ENCODE measurements at places on chromosomes 13 and 19.

GRCh38 chr19:947707-948539, 22.1 kb downstream of the ARID3A start:
- DNase-seq: no peak

- no peak for DNase-seq
These were observed 4.7 kb upstream of the ZNF428 start for GRCh38 chr19:43623889-43624670.

DNA sequence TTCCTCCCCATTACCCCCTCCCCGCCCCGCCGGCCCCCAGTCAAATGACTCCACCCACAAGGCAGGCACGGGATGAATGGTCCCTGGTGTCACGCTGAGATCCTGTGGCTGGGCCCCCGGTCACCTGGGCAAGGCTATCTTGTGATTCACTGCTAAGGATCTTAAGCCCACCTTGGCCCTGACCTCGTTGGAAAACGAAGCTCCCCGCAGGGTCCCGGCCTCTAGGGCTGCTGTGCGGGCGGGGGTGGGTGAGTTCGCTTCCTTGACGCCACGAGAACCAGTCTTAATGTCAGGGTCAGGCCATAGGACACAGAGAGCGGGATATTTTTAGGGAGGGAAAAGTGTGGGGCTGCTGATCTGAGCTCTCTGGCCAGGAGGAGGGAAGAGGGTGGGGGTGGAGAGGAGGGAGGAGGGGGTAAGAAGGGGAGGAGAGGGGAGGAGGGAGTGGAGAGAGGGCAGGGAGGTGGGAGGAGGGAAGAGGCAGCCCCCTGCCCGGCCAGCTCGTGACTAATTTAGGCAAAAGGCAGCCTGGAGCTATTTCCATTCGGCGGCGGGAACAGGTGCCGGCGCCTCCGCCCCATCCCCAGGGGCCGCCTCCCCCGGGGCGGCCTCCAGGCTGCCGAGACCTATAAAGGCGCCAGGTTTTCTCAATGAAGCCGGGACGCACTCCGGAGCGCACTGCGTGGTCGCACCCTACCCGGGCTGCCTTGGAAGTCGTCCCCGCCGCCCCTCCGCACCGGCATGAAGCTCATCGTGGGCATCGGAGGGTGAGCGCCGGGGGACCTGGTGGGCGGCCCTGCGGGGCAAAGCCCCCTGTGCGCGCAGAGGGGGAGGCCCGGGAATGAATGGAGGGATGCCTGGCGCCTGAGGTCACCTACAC, at the start of gene NMRK2:
NMRK2 (plus strand) TSS at position 139 of the 880 bp plus-strand sequence; CDS start at position 742, 603 bp downstream.
- DNase-seq: no peak

GRCh38 chr13:114161644-114162532, 17.2 kb upstream of the CFAP97D2 start:
- no peak for DNase-seq

DNA sequence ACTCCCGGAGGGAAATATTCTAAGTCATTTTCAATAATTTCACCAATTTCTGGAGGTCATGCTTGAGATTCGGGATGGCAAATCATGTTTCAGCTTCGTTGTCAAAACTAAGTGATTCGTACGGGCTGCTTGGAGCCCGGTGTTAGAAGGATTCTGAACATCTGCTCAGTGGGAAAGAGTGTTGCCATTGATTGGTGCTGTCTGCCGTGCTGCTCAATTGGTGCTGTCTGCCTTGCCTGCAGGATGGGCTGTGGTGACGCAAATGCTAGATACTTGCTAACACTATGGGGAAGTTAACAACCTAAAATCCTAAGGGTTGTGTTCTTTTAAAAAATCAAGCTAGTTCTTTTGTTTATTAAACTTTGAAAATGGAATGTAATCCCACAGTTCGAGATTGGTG, 17.3 kb upstream of the CACNG8 start:
- DNase-seq: no peak

GRCh38 chr19:2524361-2524839, 48.5 kb downstream of the GADD45B start:
- no peak for DNase-seq

DNA sequence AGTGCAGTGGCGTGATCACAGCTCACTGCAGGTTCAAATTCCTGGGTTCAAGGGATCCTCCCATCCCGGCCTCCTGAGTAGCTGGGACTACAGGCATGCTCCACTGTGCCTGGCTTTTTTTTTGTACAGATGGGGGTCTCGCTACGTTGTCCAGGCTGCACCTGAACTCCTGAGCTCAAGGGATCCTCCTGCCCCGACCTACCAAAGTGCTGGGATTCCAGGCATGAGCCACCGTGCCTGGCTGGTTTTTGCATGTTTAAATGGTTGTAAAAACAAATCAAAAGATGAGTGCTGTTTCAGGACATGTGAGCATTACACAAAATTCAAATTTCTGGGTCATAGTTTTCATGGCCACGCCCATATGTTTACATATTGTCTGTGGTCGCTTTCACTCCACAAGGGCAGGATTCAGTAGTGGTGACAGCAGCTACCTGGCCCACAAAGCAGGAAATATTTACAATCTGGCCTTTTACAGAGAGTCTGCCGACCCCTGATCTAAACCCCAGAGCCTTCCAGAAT, 5.3 kb downstream of the MATK start:
- DNase-seq: no peak

DNA sequence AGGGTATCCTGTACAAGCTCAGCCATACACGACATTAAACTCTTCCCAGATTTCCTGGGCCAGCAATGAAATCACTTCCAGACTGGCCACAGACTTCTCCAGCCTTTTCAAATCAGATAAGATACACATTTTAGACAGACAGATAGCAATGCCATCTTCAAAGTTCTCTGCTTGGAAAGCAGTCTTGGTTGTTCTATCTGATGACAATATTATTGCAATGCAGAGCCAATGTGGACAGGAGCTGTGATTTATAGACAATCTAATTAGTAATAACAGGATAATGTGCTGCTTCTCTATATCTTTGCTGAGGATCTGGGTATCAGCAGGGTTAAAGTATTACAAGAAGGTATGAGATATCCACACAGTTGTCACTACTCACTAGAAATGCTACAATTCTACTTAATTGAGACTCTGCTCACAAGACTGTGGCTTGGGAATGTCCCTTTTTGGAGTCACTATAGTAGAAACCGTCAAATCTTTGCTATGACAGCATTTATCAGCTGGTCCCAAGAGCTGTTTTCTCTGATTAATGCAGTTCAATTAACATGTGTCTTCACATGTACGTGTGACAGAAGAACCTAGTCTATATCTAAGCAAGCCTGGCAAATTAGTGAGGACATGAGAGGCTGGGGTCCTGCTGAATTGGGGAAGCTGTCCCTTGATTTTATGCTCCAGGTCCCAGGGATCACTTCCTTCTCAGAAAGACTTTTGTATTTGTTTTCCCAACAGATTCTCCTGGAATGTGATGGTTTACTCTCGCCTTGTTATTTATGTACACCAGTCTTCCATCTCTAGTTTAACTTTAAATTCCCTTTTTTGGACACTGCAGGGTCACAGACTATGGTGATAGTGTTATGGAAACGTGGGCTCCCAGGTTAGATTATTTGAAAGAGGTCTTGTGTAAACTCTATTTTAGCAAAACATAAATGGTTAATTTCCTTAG, 68.8 kb downstream of the COL4A1 start:
- no peak for DNase-seq

DNA sequence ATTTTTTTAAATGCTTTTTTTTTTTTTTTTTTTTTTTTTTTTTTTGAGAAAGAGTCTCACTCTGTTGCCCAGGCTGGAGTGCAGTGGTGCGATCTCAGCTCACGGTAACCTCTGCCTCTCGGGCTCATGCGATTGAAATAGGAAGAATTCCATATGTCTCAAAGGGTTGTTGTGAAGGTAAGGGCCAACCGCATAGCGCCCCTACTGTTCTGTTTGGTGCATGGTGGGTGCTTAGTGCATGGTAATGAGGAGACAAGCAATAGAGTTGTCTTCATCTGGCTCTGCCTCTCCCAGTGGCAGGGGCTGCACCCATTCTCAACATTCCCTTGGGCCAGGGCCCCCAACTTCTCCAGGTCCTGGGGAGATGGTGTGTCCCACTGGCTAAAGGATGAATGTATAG, 68.7 kb downstream of the RASL11A start:
- no peak for DNase-seq

DNA sequence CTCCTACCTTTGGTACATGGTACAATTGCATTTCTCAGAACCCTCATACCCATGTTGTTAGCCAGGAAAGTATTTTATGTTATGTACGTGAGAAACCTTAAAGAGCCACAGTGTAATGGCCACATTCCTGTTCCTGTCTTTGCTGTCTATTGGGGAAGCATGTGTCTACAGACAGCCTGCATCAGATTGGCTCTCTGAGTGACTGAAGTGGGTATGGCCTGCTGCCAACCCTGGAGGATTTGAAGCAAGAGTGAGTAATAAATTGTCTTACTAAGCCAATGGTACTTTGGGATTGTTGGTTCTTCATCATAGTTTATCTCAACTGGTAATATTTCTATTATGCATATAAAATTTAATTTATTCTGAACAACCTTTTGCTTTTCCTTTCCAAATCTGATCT, 574.1 kb downstream of the LMO7 start:
- DNase-seq: no peak

DNA sequence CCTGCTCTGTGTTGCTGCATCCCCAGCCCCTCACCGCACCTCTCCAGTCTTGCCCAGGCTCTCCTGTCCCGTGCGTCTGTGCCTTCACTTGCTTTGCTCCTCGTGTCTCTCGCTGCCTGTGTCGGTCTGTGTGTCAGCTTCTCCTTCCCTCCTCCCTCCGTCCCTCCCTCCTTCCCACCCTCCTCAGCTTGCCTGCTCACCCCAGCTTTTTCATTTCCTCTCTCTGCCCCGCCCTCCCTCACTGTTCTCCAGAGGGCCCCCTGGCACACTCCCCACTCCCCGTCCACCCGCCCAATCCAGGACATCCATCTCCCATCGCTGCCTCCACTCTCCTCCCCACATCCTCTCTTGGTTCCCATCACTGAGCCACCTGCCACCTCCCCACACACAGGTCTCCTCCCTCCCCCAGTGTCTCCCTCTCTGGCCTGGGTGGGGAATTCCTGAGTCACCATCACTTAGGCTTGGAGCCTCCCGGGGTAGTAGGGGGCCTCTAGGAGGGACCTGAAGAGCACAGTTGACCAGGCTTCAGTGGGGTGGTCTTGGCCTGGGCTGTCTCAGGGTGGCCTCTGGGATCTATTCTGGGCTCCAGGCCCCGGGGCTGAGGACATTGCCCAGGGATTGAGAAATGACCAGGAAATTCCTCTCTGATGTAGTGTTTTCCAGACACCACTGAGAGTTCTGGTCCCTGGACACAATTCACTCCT, at the start of gene PTGIR:
PTGIR (minus strand) TSS at position 132 of the 704 bp plus-strand sequence. CDS start 864 bp downstream, outside the sequence.
- no peak for DNase-seq

DNA sequence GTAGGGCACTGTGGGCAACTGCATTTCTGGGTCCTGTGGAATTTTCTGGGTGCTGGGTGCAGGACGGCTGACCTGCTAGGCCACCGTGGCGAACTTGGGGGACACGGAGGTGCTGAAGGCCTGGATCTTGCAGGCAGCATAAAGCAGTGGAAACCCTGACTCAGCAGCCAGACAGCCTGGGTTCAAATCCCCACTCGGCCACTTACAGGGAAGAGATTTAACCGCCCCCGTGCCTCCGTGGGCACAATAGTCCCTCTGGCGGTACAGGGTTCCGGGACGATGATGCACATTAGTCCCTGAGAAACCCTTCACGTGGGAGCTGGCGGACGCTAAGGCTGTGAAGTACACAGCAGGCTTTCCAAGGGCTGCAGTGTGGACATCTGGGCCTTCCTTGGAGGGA, 3.0 kb downstream of the FAM83E start:
- no peak for DNase-seq

GRCh38 chr19:16661480-16662034, 618 bp downstream of the TMEM38A start:
- DNase-seq: no peak

GRCh38 chr13:42071672-42072419, 23.4 kb downstream of the DGKH start:
- DNase-seq: no peak

DNA sequence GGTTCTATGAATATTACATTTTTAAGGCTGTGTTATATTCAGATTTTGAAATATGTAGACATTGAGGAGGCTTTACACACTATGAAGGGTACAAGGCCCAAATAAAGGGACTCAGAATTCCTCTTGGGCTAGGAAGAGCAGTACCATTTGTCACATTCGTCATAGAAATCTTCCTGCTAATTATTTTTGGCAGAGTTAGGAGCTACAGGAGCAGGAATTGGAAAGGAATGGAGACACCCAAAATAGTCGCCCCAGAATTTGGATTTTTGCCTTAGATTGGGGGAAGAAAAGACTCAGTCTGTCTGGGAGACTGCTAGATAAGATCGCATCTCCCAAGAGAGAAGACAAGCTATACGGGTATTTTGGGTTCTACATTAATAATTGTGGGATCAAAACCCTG, 176.4 kb upstream of the DACH1 start:
- no peak for DNase-seq

- DNase-seq: no peak
These were observed 24.0 kb downstream of the UQCRFS1 start for GRCh38 chr19:29189033-29189360.

DNA sequence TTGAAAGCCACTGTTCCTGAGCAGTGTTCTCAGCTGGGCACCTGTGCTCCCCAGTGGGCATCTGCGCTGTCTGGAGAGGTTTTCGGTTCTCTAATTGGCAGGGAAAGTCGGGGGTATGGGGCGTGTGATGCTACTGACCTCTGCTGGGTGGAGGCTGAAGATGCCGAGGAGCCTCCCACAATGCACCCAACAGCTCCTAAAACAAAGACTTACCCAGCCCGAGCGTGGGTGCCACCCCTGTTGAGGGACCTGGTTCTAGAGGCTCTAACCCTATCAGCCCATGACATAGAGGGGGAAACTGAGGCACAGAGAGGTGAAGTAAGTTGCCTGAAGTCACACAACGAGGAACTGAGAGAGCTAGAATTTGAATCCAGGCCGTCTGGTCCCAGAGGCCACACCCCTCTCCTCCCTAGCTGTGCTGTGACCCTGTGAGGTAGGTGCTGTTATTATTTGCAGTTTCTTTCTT, 2.3 kb downstream of the SPACA4 start:
- no peak for DNase-seq

DNA sequence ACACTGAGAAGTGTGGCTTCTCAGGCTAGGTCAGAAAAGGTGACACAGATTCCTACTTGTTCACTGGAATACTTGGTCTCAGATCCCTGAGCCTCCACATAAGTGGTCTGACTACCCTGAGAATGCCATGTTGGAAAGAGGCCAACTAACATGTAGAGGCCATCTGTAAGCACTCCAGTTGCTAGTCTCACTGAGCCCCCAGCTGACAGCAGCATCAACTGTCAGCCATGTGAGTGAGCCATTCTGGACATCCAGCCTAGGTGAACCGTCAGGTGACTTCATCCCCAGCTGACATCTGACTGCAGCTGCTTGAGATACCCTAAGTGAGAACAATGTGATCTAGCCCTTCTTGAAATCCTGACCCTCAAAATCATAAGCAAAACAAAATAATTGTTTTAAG, 18.1 kb upstream of the ARL11 start:
- DNase-seq: no peak

All from stimulated activated CD8-positive, alpha-beta memory T cell treated with anti-CD3 and anti-CD28 coated beads, Interleukin-2, amount 100 ng/mL, for 1 hour (primary cell).